ENCODE measurements at places on chromosomes 3 and 15.

DNA sequence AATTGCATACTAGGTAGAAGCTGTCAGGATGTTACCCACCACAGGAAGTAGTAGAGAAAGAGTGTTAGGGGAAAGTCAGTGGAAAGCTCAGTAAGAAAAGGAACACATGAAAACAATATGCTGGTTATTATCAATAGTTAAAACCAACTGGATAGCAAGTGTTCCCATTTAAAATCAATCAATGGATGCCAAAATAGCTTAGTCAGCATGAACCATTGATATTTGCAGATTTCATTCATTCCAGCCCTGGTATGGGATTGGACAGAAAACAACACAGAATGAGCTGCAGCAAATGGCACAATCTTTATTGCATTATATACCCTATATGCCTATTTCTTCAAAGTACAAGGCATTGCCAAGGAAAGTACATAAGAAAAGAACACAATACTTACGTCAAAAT is 293.7 kb downstream of the EPHA6 start:
- DNase-seq = no peak

- no peak for DNase-seq
Observed at GRCh38 chr15:38349251-38349650, 96.6 kb downstream of the SPRED1 start.

DNA sequence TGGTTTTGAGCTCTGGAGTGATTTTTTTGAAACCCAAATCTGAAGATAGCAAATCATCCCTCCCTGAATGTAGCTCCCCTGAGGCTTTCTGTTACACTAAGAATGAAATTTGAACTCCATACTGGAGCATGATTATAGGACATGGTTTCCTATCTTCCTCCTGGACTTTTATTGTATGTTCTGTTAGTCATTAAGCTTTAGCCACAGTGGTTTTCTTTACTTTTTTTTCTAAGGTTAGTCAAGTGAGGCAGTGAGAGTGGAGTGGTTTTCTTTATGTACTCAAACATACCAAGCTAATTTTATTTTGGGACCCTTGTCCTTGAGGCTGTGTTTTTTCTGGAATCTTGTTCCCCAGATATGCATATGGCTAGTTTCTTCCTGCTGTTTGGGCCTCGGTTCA is 55.2 kb upstream of the FRMD4B start:
- DNase-seq = no peak

DNA sequence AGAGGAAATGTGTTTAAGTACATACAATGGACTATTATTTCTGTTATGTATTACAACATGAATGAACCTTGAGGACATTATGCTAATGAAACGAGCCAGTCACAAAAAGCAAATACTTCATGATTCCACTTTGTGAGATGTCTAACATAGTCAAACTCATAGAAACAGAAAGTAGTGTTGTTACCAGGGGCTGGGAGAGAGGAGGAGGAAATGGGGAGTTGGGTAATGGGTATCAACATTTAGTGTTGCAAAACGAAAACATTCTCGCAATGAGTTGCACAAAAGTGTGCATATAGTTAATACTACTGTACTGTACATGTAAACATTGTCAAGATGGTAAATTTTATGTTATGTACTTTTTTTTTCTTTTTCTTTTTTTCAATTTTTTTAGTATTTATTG is 194.3 kb downstream of the IL5RA start:
- no peak for DNase-seq

- no peak for DNase-seq
Observed at GRCh38 chr3:149145356-149145755, 15.9 kb downstream of the HPS3 start.

- no peak for DNase-seq
Observed at GRCh38 chr3:69698728-69699127, 40.5 kb upstream of the MITF start.

DNA sequence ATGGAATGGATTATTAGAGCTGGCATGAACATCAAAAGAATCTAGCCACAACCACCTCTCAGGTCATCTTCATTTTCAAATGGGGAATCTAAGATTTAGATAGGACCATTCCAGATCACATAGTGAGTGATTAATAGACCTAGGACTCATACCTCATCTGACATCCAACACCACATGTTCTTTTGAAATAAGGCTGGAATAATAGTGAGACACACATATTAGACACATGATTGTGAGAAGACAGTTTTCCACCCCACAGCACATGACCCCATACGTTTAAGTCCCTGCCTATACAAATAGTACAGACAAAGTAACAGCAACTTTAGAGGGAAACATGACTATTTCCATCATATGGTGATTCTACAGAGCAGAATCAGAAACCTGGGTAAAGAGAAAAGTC is 344.7 kb upstream of the TPRG1 start:
- DNase-seq = no peak

- DNase-seq = no peak
Observed at GRCh38 chr3:115688418-115688817, 65.1 kb downstream of the GAP43 start.

DNA sequence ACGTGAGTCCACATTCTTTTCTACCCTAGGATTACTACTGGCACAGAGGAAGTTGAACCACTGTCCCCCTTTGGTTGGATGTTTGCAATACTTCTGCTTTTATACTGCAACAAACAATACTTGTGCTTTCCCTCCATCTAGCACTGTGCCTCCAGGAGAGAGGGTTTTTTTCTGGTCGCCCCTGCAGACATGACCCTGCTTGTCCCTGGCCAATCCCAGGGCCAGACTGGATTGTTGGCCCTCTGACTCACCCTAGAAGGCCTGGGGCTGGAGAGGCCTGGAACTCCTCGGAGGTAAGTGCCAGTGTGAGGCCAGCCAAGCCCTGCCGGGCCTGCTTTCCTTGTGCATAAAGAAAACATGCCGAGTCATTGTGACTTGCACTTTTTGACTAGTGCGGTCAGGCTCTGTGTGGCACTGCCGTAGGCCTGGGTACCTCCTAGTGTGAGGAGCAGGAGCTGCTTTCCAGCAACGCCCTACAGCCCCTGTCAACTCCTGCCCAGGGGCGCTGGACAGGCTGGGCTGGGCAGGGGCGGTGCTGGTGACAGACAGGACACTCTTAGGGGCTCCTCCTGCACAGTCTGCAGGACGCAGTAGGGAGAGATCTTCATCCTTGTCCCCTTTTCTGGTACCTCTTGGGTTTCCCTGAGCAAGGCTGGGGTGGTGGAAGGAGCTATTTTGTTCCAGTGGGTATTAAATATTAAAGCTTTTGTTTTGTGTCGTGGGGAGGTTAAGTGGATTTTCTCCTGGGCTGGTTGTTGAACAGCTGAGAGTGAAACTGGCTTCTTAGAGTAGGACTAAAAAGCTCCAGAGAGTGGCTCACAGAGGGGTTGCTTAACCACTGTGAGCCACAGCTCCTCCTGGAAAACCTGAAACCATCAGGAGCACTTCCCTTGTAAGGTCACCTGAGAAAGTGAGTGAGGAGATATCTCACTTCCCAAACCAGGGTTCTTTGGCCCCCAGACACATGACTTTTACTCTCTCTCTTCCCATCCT is 14.4 kb upstream of the TKT start:
- DNase-seq = peak; percentile 92

DNA sequence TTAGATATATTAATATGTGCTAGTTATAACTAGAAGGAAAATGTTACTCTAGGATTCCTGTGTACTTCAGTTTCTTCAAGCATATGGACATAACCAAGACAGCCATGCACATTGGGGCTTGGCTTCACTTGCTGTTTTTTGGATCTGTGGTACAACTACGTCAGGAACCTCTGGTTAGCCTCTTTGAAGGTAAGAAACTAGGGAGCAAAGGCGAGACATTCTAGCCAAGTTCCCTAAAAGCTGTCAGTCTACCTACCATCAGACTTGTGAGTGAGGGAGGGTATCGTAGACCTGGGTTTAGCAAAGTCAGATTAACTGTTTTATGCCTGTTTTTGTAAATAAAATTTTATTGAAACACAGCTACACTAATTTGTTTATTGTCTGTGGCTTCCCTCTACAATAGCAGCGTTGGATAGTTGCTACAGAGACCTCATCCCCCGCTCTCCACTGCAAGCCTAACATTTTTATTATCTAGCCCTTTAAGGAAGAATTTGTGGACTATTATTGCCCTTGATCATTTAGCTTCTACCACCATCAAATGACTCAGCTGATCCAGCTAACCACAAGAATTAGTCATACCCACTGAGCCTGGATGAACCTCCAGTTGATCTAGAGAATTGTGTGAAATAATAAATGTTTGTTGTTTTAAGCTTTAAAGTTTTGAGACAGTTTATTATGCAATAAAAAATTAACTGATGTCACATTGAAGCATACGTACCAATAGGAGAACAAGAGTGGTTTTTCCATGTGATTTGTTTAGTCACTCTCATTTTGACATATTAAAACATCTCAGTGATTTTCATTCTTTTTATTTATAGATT is 58.1 kb downstream of the RSRC1 start:
- peak; percentile 91 for DNase-seq

- DNase-seq = no peak
Observed at GRCh38 chr3:52544937-52545336, 8.5 kb downstream of the UQCC5 start.

DNA sequence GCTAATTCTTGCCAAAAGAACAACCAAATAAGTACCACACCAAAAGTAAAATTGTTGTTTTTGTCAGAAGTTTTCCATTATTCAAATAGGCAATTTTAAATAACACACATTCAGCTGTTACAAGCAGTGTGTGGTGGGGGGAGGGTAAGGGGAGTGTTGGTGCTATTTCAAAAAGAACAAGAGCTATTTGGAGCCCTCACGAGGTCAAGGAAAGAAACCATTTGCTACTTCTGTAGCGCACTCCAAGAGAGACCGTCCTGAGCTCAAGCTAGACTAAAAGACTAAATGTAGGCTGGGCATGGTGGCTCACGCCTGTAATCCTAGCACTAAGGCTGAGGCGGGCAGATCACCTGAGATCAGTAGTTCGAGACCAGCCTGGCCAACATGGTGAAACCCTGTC is 21.2 kb upstream of the IGF2BP2 start:
- no peak for DNase-seq

- DNase-seq = no peak
Observed at GRCh38 chr15:38707802-38708671, 143.4 kb upstream of the RASGRP1 start.

DNA sequence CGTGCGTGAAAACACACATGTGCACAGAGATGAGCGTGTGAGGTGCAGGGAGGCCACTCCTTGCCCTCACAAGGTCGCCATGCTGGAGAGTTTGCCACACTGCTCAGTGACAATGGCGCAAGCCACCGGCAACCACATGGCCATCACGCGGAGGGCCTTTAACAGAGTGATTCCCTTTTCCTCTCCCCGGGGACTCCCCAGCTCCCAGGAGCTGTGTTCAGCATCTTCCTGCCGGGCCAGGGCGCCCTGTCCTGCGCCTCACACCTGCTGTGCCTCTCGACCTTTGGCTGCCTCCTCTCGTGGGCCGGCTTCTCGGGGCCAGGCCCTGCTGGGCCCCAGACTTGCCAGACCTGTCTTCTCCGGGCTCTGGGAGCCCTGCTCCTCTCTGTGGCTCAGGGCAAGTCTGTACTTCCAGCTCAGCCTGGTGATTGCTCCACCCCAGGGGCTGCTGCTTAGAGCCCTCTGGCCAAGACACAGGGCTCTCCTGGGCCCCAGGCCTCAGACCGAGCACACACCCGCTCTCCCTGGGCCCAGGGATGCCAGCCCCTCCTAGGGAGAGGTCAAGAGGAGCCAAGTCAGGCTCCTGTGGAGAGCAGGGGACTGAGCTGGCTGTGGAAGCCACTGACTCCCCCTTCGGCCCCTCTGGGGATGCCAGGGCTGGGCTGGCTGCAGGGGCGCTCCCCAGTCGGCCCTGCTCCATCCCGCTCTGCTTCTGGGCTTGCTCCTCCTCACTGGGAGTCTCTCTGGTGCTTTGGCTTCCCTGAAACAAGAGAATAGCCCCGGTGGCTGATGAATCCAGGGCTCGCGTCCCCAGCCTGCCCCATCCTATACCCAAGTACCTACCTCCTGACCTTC is 5.6 kb downstream of the CCDC9B start:
- no peak for DNase-seq

DNA sequence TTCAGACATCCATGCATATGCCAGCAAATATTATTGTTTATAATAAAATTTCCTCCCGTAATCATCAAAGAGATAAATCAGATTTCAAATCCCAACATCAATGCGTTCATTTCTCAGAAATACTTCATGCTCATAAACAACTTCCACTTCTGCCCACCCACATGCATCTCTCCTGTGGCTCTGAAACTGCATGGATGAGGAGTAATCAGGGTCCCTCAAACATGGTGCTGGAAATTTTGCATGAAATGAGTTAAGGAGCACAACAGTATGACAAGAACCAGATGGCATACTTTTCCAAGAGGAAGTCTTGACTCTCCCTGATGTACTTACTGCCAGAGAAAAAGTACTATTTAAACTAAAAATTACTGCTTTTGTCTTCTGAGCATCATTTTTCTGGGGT is 26.9 kb upstream of the MFSD1 start:
- DNase-seq = no peak

DNA sequence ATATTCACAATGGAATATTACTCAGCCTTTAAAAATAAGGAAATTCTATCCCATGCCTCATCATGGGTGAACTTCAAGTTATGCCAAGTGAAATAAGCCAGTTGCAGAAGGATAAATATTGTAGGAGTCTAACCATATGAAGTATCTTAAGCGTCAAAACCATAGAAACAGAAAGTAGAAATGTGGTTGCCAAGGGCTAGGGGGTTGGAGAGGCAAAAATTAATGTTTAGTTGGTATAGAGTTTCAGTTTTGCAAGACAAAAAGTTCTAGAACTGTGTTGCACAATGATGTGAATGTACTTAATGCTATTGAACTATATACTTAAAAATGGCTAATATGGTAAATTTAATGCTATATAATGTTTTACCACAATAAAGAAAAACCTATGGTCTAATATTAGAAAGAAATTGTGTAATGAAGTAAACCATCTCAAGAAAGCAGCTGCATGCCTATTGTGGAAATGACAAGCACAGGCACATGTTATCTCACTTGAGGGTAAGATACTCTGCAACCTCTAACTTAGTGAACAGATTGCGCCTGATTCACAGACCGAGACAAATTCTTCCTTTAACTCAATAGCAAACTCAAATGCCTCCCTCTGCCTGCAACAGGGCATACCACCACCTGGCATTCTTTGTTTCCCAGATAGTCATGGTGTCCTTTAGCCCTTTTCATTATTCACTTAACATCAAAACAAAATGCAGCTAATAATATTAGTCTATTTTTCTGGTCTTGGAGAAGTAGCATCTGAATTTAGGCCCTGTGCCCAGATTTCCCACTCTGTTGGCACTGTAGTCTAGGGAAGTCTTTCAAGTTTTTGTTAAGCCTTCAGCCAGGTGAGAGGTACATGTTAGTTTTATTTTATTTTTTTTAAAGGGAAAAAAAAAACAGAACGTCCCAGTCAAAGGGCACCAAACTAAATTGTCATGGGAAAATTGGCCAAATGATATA is 80.2 kb upstream of the ACP3 start:
- no peak for DNase-seq

- no peak for DNase-seq
Observed at GRCh38 chr15:29089731-29090616, 179.6 kb downstream of the NSMCE3 start.

DNA sequence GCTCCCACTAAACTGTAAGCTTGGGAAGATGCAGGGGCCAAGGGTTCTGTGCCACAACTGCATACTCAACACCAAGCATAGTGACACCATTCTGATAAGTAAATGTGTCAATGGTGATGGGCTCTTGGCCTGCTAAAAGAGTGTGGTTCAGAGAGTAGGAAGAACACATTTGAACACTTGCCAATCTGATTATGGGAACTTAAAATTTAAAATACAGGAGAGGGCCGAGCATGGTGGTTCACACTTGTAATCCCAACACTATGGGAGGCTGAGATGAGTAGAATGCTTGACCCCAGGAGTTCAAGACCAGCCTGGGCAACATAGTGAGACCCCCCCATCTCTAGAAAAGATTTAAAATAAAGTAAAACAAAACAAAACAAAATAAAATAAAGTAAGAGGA is 34.1 kb downstream of the PTPN9 start:
- no peak for DNase-seq

Measured in epithelial cell of proximal tubule (primary cell).